Stimulated activated naive CD8-positive, alpha-beta T cell treated with anti-CD3 and anti-CD28 coated beads, Interleukin-15, amount 100 ng/mL, for 72 hours (primary cell): ENCODE measurements at places on chromosomes 2 and 18.
A peak's percentile ranks its signal among the peaks of the same experiment; 100 is the strongest.

GRCh38 chr2:85599468-85600234 is 2.8 kb downstream of the TMEM150A start:
- DNase-seq, result no peak

GRCh38 chr2:185291035-185291647 is 447.5 kb upstream of the FSIP2 start:
- DNase-seq, result peak; percentile 12

DNA sequence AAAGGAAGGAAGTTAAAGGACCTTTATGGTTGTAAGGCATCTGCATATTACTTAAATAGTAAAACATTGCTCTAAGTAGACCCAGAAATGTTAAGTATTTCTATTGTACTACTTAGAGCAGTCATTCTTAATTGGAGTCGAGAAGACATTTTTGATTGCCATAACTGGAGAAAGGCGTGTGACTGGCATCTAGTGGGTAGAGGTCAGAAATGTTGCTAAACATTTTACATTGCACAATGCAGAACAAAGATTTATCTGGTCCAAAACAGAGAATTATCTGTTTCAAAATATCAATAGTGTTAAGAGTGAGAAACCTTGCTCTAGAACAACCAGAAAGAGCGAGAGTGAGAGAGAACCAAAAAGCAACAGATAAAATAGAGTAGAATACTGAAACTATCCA is 23.3 kb upstream of the ROCK1 start:
- no peak for DNase-seq

DNA sequence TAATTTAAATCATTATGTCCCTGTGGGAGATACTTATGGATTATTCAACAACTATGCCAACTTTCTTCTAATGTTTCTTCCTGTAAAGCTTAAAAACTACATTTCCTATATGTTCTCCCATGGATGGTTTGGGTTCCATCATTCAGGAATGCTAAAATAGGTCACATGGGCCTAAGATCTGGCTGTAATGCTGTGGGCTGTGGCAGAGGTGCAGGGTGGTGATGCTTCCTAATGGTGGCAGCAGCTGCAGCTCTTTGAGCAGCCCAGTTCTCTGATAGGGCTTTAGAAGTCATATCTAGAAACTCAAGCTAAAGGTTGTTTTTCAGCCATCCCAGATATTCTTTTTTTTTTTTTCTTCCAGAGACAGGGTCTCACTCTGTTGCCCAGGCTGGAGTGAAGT is 266.1 kb downstream of the ZNF385B start:
- DNase-seq, result no peak

DNA sequence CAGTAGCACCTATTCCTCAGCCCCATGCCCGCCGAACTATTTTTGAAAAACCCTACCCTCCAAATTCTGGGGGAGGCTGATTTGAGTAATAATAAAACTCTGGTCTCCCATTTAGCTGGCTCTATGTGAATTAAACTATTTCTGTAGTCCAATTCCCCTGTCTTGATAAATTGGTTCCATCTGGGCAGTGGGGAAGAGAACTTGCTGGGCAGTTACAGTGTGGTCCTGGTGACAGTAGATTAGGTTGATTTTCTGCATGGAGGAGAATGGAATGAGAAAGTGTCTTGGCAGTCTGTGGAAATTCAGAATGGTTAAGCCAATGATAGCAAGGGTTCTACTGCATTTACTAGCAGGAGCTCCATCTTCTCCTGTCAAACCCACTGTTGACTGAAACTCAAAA is 95.0 kb downstream of the SPP2 start:
- no peak for DNase-seq

- DNase-seq, result peak; percentile 84
Measured at GRCh38 chr2:84881581-84882413, 913 bp upstream of the TRABD2A start.

- DNase-seq, result no peak
Measured at GRCh38 chr2:38892819-38893218, 3.1 kb downstream of the ARHGEF33 start.

DNA sequence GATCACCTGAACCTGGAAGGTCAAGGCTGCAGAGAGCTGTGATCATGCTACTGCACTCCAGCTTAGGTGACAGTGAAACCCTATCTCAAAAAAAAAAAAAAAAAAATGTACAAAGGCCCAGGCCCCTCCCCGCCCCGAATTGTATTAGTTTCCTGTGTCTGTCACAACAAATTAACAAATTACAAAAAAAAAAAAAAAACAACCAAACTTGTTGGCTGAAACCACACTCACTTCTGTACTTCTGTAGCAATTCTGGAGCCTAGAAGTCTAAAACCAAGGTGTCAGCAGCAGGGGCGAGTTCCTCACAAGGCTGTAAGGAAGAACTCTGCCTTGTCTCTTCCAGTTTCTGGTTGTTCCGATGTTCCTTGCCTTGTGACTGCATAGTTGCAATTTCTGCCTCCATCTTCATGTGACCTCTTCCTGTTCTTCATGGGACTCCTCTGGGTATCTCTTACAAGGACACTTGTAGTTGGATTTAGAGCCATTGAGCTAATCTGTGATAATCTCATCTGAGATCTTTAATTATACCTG is 100.8 kb upstream of the ZSWIM2 start:
- DNase-seq, result no peak

GRCh38 chr18:28411806-28412205 is 234.9 kb upstream of the CDH2 start:
- no peak for DNase-seq

DNA sequence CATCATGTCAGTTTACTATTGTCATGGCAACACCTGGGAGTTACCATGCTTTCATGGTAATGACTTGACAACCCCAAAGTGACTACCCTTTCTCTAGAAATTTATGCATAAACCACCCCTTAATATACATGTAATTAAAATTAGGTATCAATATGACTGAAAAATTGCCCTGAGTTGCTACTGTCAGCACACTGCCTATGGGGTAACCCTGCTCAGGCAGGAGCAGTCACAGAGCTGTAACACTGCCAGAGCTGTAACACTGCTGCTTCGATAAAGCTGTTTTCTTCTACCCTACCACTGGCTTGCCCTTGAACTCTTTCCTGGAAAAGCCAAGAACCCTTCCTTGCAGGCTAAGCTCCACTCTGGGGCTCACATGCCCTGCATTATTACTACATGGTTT is 95.5 kb upstream of the SYT4 start:
- DNase-seq, result no peak

DNA sequence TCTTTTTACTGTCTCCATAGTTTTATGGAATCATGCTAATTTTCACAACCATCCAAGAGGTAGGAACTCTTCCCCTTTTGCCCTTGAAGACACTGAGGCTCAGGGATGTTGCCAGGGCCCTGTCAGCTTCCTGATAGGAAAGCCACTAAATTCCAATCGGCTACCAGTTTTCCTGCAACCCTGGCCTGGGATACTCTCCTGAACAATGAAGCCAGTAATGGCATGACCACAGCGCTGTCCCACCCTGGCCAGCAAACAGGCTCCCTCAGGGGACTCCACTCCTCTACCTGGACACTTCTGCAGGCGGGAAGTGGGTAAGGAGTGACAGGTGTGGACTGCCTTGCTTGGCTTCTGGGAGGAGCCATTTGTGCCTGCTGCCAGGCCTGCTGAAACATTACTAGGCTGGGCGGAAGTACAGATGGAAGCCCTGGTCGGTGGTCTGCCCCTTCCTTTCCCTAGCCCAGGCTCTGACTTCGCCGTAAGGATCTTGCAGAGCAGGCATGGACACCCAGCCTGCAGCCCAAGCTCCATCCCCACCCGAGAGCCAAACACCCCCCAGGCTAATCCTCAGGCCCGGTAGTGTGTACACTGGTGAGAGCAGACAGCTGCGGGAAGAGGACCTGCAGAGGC is 78.8 kb upstream of the SMAD2 start:
- DNase-seq, result no peak

DNA sequence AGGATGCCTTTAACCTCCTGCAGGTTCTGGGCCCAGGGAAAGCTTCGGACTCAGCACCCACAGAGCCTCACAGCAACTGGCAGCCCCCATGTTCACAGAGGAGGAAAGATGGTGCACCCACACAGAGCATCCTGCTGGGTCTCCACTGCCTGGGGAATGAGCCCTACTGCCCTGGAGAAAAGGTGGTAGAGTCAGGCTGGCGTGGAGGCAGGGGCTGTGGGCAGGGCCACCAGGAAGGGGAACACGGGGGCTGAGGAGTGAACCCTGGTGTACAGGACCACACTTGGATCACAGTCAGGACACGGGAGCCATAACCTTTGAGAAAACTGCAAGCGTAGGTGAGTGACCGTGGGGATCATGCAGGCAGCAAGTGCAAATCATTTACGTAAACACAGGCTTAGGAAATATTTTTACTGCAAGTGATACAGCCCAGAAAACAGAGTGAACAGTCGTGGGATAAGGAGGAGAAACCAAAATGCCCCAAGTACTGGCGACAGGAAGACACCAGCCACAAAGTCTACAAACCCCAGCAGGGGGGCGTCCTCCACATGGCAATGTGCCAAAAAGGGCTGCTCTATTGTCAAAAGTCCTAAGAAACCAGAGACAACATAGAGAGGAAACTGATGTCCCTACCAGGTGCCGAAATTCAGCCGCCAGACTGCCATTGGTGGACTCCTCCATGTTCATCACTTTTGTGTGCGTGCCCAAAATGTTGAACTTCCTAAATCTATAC is 27.6 kb downstream of the STAT1 start:
- DNase-seq, result no peak

DNA sequence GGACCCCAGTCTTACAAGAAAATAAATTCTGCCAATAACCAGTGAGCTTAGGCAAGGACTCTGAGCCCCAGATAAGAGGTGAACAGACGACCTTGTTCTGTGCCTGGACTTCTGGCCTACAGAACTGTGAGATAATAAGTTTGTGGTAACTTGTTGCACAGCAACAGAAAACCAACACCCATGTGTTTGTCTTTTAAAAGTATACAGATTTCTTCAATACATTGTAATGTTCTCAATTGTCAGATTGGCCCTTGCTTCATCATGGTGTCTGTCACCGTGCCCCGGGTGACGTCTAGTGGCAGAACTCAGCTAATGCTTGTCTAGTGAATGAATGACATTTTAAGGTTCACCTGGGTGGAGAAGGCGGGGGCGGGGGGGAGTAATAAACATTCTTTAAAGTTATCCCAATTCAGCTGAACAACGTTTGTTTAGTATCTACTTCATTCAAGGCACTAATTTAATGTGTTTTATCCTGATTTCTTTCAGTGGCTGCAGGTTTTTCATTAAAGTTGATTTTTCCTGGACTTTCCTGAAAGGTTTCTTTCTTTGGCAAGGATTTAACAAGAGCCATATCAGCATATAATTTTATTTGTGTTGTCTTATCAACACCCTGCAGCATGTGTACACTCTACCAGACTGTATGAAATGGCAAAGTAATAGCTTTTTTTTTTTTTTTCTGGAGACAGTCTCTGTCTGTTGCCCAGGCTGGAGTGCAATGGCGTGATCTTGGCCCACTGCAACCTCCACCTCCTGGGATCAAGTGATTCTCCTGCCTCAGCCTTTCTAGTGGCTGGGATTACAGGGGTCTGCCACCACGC is 123.8 kb upstream of the DLX2 start:
- no peak for DNase-seq

- DNase-seq, result no peak
Measured at GRCh38 chr2:174585146-174585545, 12.5 kb downstream of the WIPF1 start.
